ENCODE measurements at places on chromosomes 1 and 21. TPM values are rescaled to one million over a fixed set of nuclear protein-coding genes. Genes with fewer than 3 reads are reported as not detected.

DNA sequence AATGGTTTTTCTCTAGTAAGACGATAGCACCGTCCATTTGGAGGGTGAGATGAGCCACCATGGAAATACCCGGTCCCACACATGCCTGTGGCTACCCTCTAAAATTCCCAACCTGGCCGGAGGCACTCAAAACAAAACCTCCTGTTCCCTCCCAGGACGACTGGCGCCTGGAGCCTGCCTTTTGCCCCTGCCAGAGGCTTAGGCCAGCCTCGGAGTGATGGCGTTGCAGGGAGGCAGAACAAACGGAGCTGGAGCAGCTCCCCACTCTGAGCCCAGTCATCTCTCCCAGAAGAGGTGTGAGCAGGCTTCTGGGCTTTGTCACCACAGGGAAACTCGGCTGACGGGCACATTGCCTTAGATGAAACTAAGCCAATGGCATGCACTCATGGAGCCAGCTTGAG, 213.7 kb upstream of the HOOK1 start:
- DNase-seq = no peak

DNA sequence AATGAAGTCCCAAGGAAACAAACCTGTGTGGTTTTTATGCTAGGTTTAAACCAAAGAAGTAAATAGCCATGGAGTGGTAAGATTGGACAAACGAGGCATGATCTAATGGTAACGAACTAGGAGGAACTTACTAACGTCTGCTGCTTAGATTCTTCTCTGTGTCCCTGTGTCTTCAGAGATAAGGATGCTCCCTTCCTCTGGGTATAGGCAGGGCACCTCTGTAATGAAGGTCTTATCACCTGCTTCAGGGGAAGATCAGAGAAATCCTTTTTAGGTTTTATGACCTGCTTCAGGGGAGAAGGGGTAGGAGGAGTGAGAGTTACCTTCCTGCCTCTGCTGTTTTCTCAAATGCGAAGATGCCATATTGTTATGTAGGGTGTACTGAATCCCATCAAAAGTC, 214.9 kb upstream of the L1TD1 start:
- DNase-seq = no peak

- no peak for DNase-seq
Measured at GRCh38 chr21:17667256-17667655, 54.6 kb upstream of the BTG3 start.

DNA sequence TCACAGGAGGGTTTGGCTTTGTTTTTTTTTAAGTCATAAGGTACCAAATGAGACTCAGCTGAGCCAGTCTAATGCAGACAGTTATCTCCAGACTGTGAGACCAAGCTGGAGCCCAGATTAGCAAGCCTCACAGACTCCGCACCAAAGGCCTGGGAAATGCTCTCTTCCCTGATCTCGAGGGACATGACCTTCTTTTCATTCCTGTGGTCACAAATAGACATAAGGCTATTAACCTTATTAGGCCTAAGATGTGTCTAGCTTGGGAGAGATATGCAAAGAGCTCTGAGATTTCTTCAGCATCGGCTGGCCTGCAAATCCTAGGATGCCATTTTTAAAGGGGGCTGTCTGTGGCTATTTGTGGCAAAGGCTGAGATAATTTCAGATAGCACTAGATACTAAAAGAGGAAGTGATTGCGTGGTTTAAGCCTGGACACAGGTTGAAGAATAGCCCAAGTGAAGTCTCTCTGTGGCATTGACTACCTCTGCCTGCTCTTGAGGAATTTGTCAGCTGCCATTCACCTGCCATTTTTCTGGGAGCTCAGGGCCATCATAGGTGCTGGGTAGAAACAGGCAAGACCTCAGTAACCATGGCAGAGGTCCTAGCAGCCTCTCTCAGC, 301.3 kb downstream of the SIPA1L2 start:
- peak; percentile 10 for DNase-seq

- no peak for DNase-seq
Measured at GRCh38 chr1:97812076-97812475, 108.8 kb downstream of the DPYD start.

Gene NR1I3
- total RNA-seq = not detected

Gene RGS8
- total RNA-seq = not detected

All from IMR-90 (cell line).